ENCODE measurements at places on chromosomes 3 and 15.
A peak's percentile ranks its signal among the peaks of the same experiment; 100 is the strongest.

DNA sequence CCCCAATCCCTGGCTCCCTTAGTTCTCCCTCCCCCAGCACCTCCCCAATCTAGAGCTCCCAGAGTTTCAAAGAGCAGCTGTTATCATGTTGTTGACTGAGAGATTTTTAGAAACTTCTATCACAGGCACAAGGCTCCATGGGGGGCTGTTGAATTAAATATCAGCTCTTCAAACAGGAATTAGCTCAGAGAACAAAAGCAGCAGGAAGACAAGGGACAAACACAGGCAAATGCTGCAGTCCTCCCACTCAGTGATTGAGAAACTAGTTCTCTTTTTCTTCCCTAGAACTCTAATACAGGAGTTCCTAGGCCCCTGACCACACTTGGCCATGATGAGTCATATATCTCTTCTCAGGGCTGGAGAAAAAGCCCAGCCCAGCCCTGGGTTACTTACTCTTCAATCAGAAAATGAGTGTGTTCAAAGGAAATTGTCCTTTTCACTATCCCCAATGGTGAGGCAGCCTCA, 262.1 kb downstream of the IGSF11 start:
- no peak for DNase-seq

- DNase-seq: no peak
These were observed 5.8 kb downstream of the TASOR start for GRCh38 chr3:56677286-56677685.

DNA sequence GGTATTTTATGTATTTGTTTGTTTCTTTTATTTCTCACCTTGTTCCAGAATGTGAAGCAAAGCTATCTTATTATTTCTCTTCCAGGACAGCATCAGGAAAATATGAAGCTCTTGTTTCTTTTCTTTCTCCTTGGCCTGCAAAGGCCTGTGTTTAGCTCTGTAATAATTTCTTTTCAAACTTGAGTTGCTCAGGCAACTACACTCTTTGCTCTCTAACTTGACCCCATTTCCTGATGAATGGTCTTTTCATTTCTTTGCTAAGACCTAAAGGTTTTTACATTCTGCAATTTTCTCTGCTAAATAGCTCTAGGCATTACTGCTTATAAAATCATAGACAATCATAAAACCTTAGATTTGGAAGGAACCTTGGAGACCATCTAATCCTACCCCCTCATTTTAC, 26.2 kb upstream of the ZNF770 start:
- DNase-seq: no peak

- DNase-seq: no peak
These were observed 82.0 kb downstream of the BOC start for GRCh38 chr3:113293348-113293747.

GRCh38 chr3:141292356-141293058, 60.9 kb downstream of the PXYLP1 start:
- DNase-seq: no peak

- DNase-seq: no peak
These were observed 75.6 kb upstream of the SLC2A2 start for GRCh38 chr3:171101982-171102641.

GRCh38 chr3:135181408-135181807, 386.3 kb downstream of the EPHB1 start:
- no peak for DNase-seq

DNA sequence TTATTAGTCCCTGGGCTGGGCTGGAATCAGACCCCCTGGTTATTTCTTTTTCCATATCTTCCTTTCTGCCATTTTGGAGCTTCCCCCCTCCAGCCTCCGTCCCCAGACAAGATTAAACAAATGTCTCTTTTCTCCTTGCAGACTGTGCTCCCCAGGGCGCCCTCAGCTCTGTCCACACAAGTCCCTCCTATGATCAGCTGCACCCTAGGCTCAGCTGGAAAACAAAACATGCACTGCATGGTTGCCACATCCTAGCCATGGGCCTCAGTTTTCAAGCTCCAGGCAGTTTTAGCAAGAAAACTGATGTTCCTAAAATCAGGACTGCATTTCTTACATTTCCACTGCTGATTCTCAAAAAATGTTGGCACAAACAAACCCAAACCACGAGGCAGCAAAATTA, 23.5 kb upstream of the RFTN1 start:
- DNase-seq: no peak

- DNase-seq: no peak
These were observed 375.5 kb upstream of the CFAP20DC start for GRCh38 chr3:59425371-59425770.

- DNase-seq: no peak
These were observed 50.6 kb downstream of the SLC6A6 start for GRCh38 chr3:14452740-14453710.

DNA sequence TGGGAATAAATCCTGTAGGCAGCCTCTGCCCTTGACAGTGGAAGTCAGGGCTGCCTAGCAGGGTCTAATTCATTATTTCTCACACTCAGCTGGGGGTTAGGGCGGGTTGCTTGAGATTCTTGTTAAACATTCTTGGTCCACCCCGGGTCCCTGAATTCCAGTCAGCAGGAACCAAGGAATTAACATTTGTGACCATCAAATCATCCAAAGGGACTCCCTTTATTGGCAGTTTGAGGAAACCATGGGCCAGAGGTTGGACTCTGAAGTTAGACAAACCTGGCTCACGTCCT, 122.8 kb downstream of the EEFSEC start:
- no peak for DNase-seq

DNA sequence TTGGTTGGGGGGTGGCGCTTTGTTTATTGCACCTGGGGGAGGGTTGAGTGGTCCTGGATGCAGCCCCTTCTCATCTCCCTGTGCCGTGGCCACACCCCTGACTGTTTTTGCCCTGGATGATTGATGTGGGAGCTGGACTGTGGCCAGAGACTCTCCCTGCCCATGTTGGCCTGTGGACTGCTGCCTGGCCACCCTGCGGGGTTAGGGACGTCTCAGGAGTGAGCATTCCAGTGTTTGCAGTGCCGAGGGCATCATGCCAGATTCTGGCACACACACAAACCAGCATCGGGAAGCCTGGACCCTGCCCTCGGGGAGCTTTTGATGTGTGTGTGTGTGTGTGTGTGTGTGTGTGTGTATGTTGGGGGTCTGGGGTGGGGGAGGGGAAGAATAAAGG, 15.8 kb downstream of the APBA2 start:
- DNase-seq: peak; percentile 56

- DNase-seq: no peak
These were observed 256.7 kb upstream of the HES1 start for GRCh38 chr3:193879099-193879863.

GRCh38 chr3:149476225-149476624, 1.7 kb downstream of the TM4SF4 start:
- DNase-seq: no peak

GRCh38 chr3:18344306-18345014, 80.7 kb downstream of the SATB1 start:
- DNase-seq: no peak

DNA sequence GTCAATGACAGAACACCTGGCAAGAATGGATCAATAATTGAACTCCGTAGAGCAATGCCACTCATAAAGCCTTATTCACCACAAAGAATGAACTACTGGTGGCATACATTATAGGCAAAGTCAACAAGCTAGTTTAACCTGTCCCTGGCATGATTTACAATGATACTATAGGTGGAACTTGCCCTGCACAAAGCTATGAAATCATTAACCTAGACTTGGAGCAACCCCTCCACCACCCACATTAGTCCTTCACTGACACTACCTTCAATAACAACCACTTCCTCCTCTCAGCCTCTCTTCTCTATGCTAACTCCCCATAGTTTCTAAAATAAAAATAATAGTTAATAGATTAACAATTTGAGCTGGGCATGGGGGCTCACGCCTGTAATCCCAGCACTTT, 54.4 kb downstream of the ACAP2 start:
- DNase-seq: no peak

DNA sequence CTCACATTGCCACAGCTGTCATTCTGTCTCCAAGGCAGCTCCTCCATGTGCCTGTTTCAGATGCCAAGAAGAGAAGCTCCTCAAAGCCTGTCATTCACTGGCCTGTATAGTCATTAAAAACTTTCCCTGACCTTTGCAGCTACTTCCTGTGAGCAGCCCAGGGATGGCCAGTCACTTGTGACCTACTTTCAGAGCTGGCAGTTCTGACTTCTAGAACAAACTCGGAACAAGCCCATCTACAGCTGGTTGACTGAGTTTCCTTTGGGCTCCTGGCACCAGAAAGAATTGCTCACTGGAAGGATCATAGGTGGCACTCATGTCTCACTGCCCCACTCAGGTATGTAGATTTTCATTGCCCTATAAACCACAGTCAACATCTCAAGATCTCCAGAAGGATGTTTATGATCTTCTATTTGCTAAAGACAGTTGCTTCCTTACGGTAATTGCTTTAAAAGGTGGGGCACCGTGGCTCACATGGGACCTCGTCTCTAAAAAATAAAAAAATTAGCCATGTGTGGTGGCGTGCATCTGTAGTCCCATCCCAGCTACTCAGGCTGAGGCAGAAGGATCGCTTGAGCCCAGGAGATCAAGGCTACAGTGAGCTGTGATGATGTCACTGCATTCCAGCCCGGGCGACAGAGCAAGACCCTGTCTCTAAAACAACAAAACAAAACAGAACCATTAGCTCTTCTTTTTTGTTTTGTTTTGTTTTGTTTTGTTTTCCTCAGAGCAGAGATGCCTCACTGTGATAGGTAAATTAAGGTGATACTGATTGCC, 11.2 kb upstream of the ATP13A3 start:
- DNase-seq: no peak

DNA sequence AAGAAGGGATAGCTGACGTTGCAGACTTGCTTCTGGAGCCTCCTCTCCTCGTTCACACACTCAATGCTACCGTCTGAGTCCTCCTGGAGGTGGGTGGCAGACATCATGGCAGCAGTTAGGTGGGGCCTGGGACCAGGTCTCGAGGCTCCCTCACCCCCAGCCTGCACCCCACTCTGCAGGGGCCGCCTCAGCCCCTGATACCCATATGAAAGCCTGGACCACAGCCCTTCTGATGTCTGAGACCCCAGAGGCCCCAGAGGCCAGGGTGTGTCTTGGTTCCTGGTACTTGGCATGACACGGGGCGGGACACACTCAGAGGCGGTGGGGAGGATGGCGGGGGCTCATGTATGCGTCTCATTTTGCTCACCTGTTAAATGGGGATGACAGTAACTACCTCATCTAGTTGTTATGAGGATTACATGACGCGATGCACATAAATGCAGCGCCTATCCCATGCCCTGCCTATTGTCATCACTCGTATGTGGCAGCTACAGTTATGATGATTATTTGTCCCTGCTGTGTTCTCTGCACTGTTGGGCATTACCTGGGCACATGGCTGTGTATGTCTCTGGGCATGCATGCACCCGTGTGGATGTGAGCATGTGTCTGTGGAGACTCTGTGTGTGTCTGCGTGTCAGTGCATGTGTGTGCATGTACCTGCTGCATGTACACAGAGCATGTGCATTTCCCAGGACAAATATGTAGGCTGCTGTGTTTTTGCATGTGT, 39.9 kb downstream of the FEM1B start:
- peak; percentile 69 for DNase-seq

DNA sequence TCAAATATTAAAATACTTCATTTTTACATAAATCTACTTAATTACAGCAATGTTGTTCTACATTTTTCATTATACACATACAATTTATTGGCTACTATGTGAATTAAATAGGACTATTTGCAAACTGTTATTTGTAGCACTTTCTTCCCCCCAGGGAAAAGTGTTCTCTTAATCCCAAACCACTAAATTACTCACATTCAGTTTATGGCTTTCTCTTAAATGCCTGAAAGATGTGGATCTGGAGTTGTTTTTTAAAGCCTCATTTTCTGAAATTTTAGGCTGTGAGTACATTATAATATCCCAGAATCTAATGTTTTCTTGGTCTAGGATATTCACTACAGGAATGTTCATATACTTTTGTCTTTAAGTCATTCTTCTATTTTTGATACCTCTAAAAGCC, 32.7 kb downstream of the PRTG start:
- DNase-seq: no peak

DNA sequence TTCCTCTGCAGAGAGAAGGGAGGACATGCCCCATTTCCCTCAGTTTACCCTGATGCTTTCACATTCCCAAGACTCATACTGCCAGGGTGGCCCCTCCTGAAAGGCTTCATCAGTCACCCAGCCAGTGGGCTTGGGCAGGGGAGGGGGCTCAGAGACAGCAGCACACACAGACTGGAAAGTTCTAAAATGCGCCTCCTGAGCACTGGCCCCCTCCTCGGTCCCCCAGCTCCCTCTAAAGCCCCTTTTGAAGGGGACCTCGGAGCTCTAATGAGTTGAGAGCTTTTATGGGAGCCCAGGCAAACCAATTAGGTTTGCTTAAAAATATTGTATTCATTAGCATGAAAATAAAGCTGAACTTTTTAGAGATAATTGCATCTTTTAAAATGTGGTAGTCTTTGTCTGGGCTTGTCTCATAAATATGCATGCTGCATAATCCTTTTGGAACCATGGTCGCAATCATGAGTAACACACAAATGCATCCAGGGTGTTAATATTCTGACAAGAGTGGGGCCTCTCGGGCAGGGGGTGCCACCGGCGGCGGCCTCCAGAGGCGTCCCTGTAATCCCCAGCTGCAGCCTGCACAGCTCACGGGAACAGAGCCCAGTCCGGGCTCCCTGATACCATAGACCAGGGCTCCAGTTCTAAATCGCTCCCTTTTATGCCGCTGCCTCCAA, 78.5 kb downstream of the RPLP1 start:
- DNase-seq: no peak

DNA sequence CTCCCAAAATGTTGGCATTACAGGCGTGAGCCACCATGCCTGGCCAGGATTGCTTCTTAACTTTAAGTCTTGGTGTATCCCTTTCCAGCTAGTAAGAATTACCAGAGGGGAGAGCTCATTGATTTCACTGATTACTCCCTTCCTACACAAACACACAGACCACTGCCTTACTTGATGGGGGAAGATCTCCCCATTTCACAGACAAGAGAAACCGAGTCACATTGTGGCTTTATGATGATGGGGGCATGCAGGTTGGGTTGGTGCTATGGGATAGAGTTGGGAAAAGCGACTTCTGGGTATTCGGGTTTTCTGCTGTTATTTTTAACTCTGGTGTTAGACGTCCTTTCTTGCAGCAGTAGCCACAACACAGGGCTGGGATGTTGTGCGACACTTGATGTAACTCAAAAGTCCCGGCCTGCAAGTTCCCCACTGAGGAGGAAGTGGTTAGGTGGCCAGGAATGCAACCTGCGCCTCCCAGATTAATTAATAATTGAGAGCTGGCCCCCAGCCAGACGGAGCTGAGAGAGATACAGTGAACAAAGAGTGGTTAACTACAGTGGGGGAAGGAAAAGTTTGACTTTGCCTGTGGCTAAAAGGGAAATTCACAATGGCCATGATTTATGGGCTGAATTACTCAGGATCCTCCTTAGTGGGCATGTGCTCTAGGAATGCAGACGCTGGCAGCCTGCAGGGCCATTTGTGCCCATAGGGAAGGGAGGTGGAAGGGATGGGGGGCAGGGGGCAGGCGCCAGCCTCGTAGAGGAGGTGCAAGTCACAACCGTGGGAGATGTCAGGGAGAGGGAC, 63.6 kb downstream of the SMAD6 start:
- DNase-seq: no peak

- no peak for DNase-seq
These were observed 154.5 kb upstream of the TSC22D2 start for GRCh38 chr3:150253622-150254021.

Measured in RWPE2 (cell line).